HepG2 (cell line): ENCODE measurements at places on chromosomes 16 and 17. TPM values are rescaled to one million over a fixed set of nuclear protein-coding genes. Genes with fewer than 3 reads are reported as not detected.

Gene MLYCD
- 2.8 and 4.0 TPM in 2 replicates for total RNA-seq

Gene CDT1
- total RNA-seq = 16.5 and 23.1 TPM in 2 replicates

Gene KRTAP9-4
- not detected in 2 replicates for total RNA-seq

Gene CEP295NL
- total RNA-seq = not detected in 2 replicates

Gene GAST
- total RNA-seq = 0.42 TPM in 1 of 2 replicates, not detected in the other

Gene NECAB2
- 0.49 TPM in 1 of 2 replicates, not detected in the other for total RNA-seq

Gene TMC7
- 1.2 TPM in 2 replicates for total RNA-seq

Gene TNS4
- total RNA-seq = 0.58 TPM in 2 replicates

Gene KRTAP4-5
- total RNA-seq = not detected in 2 replicates

Gene DNAAF1
- 0.04 TPM in 1 of 2 replicates, not detected in the other for total RNA-seq

Gene TSNAXIP1
- 0.10 and 0.86 TPM in 2 replicates for total RNA-seq

Gene CARD14
- 0.11 TPM in 1 of 2 replicates, not detected in the other for total RNA-seq

Gene GAS7
- total RNA-seq = 5.2 and 6.9 TPM in 2 replicates

GRCh38 chr17:66713533-66714042 lies 121.3 kb upstream of the CACNG5 start:
- no peak for DNase-seq

GRCh38 chr17:82281502-82282238 lies 8.2 kb upstream of the CSNK1D start:
- no peak for DNase-seq

GRCh38 chr17:27873746-27874145 lies 19.4 kb downstream of the LYRM9 start:
- no peak for DNase-seq

- DNase-seq = no peak
These were observed 49.0 kb downstream of the RBFOX1 start for GRCh38 chr16:7381671-7382070.

GRCh38 chr16:82192665-82193064 lies 22.6 kb upstream of the MPHOSPH6 start:
- no peak for DNase-seq

DNA sequence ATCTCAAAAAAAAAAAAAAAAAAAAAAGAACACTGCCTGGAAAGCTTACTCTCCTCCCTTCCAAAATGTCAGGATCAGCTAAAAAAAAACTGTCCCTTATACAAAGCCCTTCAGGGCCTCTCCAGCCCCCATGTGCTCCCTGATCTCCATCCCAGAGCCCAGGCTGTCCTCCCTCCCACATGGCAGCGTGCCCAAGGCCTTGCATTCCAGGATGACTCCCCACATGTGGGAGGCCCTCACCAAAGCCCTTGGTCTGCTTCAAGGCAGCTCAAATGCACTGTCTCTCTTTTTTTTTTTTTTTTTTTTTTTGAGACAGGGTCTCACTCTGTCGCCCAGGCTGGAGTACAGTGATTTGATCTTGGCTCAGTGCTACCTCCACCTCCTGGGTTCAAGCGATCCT lies 2.3 kb downstream of the FDXR start:
- peak; percentile 67 for DNase-seq

GRCh38 chr16:82034981-82035612 lies at the start of gene HSD17B2:
Gene HSD17B2 (plus strand): TSS chr16:82035253. CDS start chr16:82035425, 172 bp downstream.
- peak; percentile 92 for DNase-seq

GRCh38 chr16:52676959-52677358 lies 130.0 kb upstream of the TOX3 start:
- no peak for DNase-seq

- DNase-seq = no peak
These were observed 3.5 kb downstream of the IL4R start for GRCh38 chr16:27317320-27317719.

GRCh38 chr16:81601008-81601428 lies 156.4 kb downstream of the CMIP start:
- DNase-seq = no peak

- no peak for DNase-seq
These were observed 52.6 kb downstream of the COX10 start for GRCh38 chr17:14121952-14122351.

- DNase-seq = no peak
These were observed 7.3 kb downstream of the MYOCD start for GRCh38 chr17:12672947-12673346.

- no peak for DNase-seq
These were observed 9.0 kb upstream of the CSNK1D start for GRCh38 chr17:82282239-82283207.

GRCh38 chr17:52027620-52028295 lies 130.8 kb downstream of the CA10 start:
- DNase-seq = no peak

DNA sequence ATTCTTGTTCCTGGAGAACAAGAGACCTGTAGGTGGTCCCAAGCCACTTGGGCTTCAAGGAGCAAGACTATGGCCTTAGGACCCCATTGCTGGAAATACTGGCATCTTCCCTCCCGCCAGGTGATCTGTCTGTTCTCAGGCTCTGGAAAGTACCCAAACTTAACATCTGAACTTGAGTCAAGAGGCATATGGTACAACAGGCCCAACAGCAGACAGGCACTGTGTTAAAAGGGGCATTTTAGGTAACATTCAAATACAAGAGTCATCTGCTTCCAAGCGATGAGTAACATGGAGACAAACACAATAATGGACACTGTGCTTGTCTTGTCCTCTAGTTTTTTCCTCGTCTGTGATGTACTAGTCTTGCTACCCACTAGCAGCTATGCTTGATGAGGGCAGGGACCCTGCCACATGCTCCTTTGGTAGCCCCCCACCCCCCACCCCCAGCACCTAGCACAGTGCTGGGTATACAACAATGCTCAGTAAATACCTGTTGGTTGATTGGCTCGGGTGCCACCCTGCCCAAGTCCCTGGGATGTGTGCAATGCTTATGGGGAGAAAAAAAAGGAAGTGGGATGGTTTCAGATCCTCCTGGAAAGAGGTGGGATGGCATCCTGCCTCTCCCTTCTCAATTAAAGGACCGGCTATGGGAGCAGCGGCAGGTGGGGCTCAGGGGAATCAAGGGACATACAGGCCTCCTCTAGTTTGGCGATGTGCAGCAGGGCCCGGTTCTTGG lies 19.4 kb downstream of the CSF3 start:
- no peak for DNase-seq

- no peak for DNase-seq
These were observed 8.1 kb downstream of the PNMT start for GRCh38 chr17:39676198-39676819.
